Activated naive CD8-positive, alpha-beta T cell treated with anti-CD3 and anti-CD28 coated beads for 36 hours (primary cell): ENCODE measurements at places on chromosomes 1 and 21.

- DNase-seq: no peak
These were observed 128.0 kb downstream of the HMCN1 start for GRCh38 chr1:185862235-185862634.

- no peak for DNase-seq
These were observed 38.0 kb upstream of the PPP2R5A start for GRCh38 chr1:212247179-212247721.

GRCh38 chr1:116131866-116132605 lies 20.8 kb downstream of the MAB21L3 start:
- no peak for DNase-seq

- DNase-seq: no peak
These were observed 20.5 kb downstream of the RNF220 start for GRCh38 chr1:44425341-44426082.

DNA sequence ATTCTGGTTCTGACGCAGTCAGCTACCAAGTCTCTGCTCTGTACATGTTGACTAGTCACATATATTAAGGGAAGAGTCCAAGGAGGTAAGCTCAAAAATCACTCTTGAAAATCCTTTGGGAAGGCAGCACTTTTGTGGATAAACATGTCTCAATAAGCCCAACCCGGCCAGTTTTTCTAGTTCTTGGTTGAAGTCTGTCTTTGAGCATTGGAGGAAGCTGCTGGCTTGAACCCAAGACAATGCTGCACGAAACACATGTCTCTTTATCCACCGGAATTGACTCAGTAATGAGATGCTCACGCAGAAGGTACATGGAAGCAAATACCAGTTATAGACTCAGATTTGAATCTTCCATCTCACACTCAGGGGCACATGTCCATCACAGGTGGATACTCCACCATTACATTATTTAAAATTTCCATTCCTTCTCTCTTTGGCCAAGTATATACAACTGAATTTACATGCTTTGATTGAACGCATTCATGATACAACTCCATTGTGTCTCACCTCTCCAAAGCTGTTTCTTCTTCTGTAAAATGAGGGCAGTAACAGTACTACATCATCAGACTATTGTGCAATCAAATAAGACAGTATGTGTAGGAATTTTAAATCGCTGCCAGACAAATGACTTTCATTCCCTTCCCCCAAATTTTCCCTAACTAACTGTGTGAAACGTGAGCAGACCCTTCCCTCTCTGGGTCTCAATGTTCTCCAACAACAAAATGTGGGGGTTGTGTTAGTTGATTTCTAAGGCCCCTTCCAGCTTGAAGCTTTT lies 9.6 kb upstream of the GUCA2A start:
- DNase-seq: no peak

GRCh38 chr21:36804874-36805611 lies 106.1 kb downstream of the SIM2 start:
- no peak for DNase-seq

DNA sequence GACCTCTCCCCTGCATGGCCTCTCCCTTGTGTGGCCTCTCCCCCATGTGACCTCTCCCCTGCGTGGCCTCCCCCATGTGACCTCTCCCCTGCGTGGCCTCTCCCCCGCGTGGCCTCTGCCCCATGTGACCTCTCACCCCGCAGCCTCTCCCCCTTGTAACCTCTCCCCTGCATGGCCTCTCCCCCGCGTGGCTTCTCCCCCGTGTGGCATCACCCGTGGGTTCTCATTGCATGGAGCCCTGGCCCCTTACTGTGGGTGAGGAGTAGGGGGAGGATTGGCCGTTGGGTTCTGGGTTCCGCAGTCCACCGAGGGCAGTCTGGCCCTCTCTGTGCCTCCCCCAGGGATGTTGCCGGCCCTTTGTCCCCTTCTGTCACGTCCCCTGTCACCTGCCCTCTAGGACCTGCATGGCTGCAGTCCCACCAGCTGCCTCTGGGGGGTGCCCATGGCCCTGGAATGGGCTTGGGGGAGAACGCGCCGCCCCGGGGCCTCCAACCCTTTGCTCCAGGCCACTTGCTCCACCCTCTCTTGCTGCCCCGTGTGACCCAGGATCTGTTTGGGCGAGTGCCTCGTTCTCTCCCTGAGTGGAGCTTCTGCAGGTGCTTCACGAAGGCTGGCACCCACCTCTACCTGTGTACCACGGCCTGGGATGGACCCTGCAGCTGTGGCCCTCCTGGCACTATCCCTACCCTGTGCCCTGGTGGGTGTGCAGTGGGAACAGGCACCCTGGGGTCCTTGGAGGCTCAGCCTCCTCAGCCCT lies 21.3 kb downstream of the RRP1 start:
- peak; percentile 91 for DNase-seq

GRCh38 chr1:45134461-45134873 lies 71.9 kb downstream of the ZSWIM5 start:
- no peak for DNase-seq

DNA sequence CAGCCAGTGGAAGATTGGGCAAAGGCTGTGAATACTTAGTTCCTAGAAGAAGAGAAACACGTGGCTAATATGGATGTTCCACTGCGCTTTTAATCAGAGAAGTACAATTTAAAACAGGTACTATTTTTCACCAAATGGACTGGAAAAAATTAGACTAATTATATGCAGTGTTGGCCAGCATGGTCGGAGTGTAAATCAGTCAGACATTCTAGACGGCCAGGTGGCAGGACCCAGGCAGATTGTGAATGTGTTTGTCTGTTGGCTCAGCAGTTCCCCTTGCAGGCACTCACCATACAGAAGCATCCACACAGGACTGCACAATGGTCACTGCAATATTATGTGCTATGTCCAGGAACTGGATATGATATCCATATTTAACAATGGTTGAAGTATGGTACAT lies 23.9 kb upstream of the SLC25A34 start:
- peak; percentile 16 for DNase-seq

DNA sequence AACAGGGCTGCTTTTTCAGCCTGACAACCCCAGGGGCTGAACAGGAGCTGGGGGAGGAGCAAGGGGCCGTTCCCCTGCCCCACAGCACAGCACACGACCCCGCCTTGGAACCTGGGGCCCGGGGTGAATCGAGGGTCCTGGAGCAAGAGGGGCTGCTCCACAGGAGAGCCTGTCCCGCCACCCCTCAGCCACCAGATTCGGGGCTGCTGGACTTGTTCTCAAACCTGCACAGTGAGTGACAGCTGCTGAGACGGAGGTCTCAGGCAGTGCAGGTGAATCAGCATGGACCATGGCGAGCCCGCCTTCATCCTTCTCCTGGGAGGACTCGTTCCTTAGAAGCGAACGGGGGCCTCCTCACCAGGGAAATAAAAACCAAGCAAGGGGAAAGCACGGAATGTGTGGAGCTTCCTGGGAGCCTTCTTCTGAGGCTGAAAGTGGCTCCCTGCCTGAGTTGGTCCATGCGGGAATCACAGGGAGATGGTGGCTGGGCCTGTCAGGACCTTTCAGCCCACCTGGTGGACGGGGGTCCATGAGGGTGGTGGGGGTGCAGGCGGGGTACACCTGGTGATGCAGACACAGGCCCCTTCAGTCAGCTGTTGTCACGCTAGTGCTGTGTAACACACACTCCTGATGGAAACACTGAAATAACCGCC lies 125.4 kb downstream of the SIK1 start:
- no peak for DNase-seq

- DNase-seq: no peak
These were observed 120.1 kb upstream of the RAVER2 start for GRCh38 chr1:64624808-64625207.

- DNase-seq: no peak
These were observed 33.3 kb downstream of the ODF2L start for GRCh38 chr1:86362807-86363206.

DNA sequence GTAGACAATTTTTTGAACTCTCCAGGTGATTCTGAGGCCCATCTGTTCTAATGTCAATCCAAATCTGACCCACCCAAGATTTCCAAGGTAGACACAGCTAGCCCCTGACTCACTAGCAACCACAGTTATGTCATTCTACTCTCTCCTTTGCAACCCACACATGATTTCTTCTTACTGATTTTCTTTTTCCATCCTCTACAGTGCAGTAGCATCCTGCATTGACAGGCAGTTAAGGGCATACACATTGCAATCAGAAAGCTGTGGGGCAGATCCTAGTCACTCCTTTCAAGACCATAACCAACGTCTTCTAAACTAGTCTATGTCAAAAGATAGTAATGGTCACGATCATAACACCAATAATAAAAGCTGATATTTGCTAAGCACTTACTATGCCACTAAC lies 54.2 kb downstream of the JAK1 start:
- DNase-seq: no peak

GRCh38 chr1:219498666-219499065 lies 114.2 kb downstream of the ZC3H11B start:
- no peak for DNase-seq

GRCh38 chr1:20932437-20932977 lies 145.4 kb upstream of the HP1BP3 start:
- no peak for DNase-seq

GRCh38 chr1:39195166-39196111 lies 9.1 kb upstream of the MACF1 start:
- no peak for DNase-seq

- no peak for DNase-seq
These were observed 263.7 kb downstream of the PTPRU start for GRCh38 chr1:29500041-29500440.

DNA sequence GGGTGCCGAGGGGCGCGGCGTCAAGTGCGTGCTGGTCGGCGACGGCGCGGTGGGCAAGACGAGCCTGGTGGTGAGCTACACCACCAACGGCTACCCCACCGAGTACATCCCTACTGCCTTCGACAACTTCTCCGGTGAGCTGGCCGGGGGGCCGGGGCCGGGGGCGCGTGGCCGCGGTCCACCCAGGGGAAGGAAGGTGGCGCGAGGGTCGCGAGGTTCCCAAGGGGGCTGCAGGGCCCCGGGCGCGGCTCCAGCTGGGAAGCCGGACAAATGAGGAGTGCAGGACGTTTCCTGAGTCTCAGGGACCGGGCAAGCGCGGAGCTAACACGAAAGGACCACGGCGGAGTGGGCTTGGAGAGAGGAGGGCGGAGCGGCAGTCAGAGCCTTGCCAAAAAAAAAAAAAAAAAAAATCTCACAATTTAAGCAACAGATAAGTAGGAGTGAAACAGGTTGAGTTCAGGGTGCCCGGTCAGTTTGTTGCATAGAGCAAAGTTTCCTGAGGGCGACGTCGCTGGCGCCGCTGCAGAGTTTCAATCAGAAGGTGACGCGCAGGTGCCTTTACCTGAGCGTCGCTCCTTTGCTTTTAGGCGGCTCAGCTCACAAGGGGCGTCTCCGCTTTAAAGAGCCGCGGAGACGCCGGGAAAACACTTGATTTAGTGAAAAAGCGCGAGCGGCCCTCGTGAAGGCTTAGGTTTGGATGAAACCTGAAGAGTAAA lies 750 bp downstream of the RHOU start:
- peak; percentile 7 for DNase-seq

GRCh38 chr1:177106614-177107365 lies 57.7 kb downstream of the ASTN1 start:
- no peak for DNase-seq

DNA sequence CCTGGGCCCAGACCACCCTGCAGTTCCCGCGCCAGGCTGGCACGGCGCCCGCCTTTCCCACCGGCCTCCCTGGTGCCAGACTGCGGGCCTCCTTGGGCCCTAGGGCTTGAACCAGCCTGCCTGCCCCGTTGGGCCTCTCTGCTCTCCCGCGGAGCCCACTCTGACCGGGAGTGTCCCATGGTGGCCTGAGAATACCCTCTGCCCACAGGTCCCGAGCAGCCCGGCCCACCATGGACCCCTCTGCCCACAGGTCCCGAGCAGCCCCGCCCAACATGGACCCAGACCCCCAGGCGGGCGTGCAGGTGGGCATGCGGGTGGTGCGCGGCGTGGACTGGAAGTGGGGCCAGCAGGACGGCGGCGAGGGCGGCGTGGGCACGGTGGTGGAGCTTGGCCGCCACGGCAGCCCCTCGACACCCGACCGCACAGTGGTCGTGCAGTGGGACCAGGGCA lies 7.9 kb downstream of the MIB2 start:
- DNase-seq: no peak

DNA sequence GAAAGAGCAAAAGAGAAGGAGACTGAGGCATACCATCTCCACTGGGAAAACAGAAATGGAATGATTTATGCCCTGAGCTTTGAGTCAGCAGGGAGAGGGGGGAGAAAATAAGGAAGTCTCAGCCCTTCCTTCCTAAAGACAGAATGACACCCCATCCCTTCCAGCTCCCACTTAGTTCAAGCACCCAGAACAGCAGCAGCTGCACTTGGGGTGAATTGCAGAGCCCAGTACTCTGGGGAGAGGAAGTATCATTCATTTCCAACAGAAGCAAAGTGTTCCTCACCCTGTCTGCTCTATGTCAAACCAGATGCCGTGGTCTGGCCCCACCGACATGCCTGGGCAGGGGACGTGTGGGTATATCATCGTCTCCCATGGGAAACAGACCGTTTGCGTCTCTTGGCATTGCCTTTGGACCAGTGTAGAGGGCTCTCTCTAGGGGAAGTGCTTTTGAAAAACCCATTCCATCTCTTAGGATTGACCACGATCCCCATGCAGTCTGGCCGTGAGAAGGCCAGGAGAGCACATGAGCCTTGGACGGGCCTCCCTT lies 1.1 kb upstream of the KCNJ15 start:
- no peak for DNase-seq

GRCh38 chr1:29305943-29306342 lies 69.6 kb downstream of the PTPRU start:
- no peak for DNase-seq

GRCh38 chr1:116514708-116515525 lies 55.9 kb downstream of the CD58 start:
- peak; percentile 67 for DNase-seq

GRCh38 chr1:48679859-48680258 lies 96.8 kb downstream of the BEND5 start:
- DNase-seq: no peak

- DNase-seq: no peak
These were observed 44.8 kb downstream of the IRF2BP2 start for GRCh38 chr1:234565132-234565531.

GRCh38 chr1:151799179-151800022 lies 5.8 kb downstream of the LINGO4 start:
- no peak for DNase-seq

GRCh38 chr1:228487336-228488124 lies at the start of gene RNF187:
TSS of gene RNF187 (plus strand) at chr1:228487382.
- peak; percentile 66 for DNase-seq

GRCh38 chr1:62037274-62037673 lies 157.4 kb upstream of the L1TD1 start:
- DNase-seq: no peak

GRCh38 chr21:41712730-41713129 lies 54.1 kb downstream of the RIPK4 start:
- DNase-seq: no peak

GRCh38 chr1:40944326-40944725 lies 35.2 kb upstream of the CTPS1 start:
- no peak for DNase-seq
